ENCODE measurements at places on chromosomes 6 and 20. TPM values are rescaled to one million over a fixed set of nuclear protein-coding genes. Genes with fewer than 3 reads are reported as not detected.

HDGFL1 gene
- not detected for total RNA-seq

NKAPL gene
- 0.30 TPM for total RNA-seq

C6orf58 gene
- total RNA-seq, result not detected

SLC2A10 gene
- total RNA-seq, result 11.5 TPM

ENPP5 gene
- 11.4 TPM for total RNA-seq

EDN3 gene
- total RNA-seq, result 0.27 TPM

GRIK2 gene
- total RNA-seq, result 0.62 TPM

EPPIN gene
- total RNA-seq, result 0.38 TPM

CPXM1 gene
- 10.2 TPM for total RNA-seq

TCP11 gene
- total RNA-seq, result not detected

VSX1 gene
- not detected for total RNA-seq

NELFE gene
- 47.0 TPM for total RNA-seq

FOXP4 gene
- total RNA-seq, result 30.0 TPM

IPCEF1 gene
- total RNA-seq, result 7.9 TPM

POU3F2 gene
- total RNA-seq, result not detected

C20orf144 gene
- total RNA-seq, result not detected

CFAP61 gene
- total RNA-seq, result 8.6 TPM

RNF217 gene
- total RNA-seq, result 25.5 TPM

NRN1 gene
- 15.0 TPM for total RNA-seq

ARID1B gene
- total RNA-seq, result 95.5 TPM

BFSP1 gene
- 2.4 TPM for total RNA-seq

PTCHD4 gene
- total RNA-seq, result 2.3 TPM

ALDH8A1 gene
- total RNA-seq, result 0.86 TPM

CCN6 gene
- total RNA-seq, result not detected

MYL9 gene
- total RNA-seq, result 274 TPM

COL9A3 gene
- total RNA-seq, result 0.89 TPM

PTP4A1 gene
- 57.6 TPM for total RNA-seq

MYLK2 gene
- not detected for total RNA-seq

PI16 gene
- total RNA-seq, result 11.9 TPM

OR12D3 gene
- not detected for total RNA-seq
